GM23248 (cell line): ENCODE measurements at places on chromosomes 2 and 18.
A peak's percentile ranks its signal among the peaks of the same experiment; 100 is the strongest.

DNA sequence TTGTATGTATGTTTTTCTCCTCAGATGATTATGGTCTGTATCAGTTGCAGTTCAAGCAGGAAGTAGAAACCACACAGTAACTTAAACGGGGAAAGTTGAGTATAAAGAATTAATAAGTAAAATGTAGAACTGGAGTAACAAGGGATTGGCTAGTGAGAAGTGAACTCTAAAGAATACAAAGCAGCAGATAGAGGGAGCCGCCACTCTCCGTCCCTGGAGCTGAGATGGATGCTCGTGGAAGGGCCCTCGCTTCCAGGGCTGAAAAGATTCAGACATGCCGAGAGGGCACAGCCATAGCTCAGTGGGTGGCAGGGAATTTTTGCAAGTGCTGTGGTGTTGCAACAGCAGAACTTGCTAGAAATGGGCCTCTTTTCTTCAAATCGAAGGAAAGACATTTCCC, 155.8 kb downstream of the COL6A3 start:
- DNase-seq, result peak; percentile 16

GRCh38 chr18:6652098-6652497, 77.4 kb upstream of the ARHGAP28 start:
- DNase-seq, result no peak

DNA sequence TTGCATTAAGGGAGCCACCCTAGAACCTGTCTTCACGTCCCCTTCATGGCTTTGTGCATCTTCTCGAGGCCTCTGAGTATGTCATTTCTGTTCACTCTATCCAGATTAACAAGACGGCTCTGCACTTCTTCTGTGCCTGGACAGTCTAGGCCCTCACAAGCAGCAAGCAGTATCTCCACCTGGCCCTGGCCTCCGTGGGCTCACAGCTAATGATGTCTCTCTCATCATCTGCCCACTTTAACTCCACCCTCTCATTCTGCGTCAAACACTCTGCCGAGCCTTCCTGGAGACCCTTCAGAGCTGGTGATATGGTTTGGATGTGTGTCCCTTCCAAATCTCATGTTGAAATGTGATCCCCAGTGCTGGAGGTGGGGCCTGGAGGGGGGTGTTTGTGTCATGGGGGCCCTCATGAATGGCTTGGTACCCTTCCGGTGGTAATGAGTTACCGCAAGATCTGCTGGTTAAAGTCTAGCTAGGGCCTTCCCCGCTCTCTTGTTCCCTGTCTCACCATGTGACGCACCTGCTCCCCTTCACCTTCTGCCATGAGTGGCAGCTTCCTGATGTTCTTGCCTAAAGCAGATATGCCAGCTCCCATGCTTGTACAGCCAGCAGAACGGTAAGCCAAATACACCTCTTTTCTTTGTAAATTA, 132.5 kb upstream of the ID2 start:
- DNase-seq, result no peak

GRCh38 chr2:12803607-12804006, 86.9 kb downstream of the TRIB2 start:
- peak; percentile 44 for DNase-seq

DNA sequence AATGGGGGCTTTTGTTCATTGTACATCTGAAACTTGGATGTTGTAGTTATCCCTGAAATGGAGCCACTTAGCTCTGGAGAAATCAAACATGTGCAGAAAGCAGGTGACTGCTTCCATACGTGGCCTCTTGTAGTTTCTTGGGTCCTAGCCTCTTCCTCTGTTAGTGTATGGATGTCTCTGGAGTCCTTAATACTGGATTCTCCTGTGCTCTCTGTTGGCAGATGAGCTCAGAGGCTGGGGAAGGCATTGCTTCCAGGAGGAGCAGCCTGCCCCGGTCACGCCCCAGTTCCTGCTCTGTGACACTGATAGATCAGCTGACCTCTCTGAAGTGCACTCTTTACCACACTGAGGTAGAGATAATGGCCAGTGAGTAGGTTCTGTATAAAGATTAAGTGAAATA, 176.2 kb downstream of the LDLRAD4 start:
- DNase-seq, result no peak

- DNase-seq, result no peak
These were observed 61.2 kb upstream of the RAB27B start for GRCh38 chr18:54767098-54767497.

- no peak for DNase-seq
These were observed 140.7 kb downstream of the RND3 start for GRCh38 chr2:150346806-150347205.

GRCh38 chr2:189253836-189254235, 74.3 kb upstream of the COL5A2 start:
- DNase-seq, result peak; percentile 62

- DNase-seq, result no peak
These were observed 15.9 kb upstream of the POMC start for GRCh38 chr2:25184254-25184653.

DNA sequence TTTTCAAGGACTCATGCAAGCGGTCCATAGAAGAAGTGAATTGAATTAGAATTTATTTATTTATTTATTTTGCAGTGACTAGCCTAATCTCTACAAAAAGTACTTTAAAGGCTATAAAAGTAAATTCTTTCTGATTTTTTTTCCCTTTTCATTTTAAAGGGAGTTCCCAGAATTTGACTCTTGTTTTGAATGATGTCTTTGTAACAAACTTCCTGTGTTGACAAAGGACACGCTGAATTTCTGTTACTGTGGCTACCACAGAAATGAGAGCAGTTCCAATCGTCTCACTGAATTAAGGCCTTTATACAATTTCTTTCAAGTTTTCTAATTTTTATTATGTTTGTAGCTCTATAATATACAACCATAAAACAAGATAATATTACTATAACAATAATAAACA, 46.3 kb upstream of the LPIN2 start:
- DNase-seq, result no peak

- peak; percentile 40 for DNase-seq
These were observed 31.3 kb upstream of the MSTN start for GRCh38 chr2:190093793-190094192.

DNA sequence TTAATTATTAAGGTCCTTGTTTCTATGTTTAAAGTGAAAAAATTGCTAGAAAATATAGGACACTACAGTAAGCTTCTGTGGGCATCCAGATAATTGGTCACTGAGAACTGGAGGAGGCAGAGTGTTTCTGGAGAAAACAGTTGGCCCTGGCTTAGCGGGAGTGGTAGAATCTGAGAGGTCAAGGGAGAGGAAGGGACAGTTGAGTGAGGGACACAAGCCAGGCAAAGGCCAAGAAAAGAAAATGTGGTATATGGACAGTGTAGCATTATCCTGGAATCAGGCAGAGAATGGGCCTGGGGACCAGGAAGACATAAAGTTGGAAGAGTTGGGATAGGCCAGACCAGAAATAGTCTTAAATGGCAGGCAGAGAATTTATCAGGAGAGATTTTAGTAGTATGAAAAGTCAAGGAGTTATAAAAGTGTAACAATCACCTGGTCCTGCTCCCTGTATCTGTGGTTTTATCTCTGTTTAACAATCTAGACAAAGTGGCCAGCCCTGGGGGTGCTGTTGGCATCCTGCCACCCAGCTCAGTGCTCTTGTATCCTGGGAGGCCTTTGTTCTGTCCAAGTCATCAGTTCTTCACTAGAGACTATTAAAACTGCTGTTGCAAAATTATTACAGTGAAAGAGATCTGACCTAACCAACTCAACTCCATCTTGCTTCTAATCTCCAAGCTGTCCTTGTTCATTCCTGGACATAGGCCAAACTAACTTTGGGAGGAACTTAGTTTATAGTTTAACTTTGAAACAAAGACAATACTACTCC, 15.4 kb upstream of the MSGN1 start:
- no peak for DNase-seq

- peak; percentile 95 for DNase-seq
These were observed at the start of gene CRIM1 for GRCh38 chr2:36355151-36355889. Gene CRIM1, plus strand, starts transcription at chr2:36355778. Its CDS starts 515 bp downstream, at chr2:36356293.

DNA sequence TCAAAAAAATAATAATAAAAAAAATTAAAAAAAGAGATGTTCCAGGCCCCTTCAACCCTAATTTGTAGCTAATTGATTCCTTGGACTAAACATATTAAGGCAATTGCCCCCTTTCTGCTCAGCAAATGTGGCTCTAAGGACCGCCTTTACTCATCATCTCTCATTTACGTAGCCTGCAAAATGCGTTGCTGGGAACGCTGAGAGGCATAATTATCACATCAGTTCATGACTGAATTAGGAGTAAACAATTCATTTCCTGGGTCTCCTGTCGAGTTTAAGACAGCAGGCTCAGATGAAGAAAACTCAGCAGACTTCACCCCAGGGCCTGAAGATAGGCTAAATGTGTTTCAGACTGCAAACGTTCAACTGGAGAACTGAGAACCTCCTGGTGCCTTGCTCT, 413.5 kb downstream of the NBAS start:
- DNase-seq, result no peak

DNA sequence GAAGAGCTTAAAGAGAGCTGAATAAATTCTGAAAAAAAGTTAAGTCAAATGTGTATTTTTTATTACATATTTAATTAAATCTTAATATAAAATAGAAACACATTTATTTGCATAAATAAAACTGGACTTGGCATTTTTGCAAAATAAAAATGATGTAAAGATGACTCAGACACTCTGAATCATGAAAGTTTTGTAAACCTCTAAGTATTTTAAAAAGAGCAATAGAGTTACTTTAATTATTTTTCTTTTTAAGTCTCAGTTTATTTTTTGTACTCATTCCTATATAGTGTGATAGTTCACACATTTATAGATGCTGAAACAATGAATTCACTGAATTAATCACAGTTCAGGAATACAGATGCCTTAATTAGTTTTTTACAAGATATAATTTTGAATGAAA, 109.9 kb upstream of the DTNA start:
- peak; percentile 70 for DNase-seq

GRCh38 chr18:70058916-70059315, 111.2 kb upstream of the CD226 start:
- no peak for DNase-seq

GRCh38 chr2:30373881-30374302, 73.2 kb upstream of the LCLAT1 start:
- peak; percentile 91 for DNase-seq

- DNase-seq, result no peak
These were observed 704.7 kb upstream of the TMEFF2 start for GRCh38 chr2:192899466-192899865.

DNA sequence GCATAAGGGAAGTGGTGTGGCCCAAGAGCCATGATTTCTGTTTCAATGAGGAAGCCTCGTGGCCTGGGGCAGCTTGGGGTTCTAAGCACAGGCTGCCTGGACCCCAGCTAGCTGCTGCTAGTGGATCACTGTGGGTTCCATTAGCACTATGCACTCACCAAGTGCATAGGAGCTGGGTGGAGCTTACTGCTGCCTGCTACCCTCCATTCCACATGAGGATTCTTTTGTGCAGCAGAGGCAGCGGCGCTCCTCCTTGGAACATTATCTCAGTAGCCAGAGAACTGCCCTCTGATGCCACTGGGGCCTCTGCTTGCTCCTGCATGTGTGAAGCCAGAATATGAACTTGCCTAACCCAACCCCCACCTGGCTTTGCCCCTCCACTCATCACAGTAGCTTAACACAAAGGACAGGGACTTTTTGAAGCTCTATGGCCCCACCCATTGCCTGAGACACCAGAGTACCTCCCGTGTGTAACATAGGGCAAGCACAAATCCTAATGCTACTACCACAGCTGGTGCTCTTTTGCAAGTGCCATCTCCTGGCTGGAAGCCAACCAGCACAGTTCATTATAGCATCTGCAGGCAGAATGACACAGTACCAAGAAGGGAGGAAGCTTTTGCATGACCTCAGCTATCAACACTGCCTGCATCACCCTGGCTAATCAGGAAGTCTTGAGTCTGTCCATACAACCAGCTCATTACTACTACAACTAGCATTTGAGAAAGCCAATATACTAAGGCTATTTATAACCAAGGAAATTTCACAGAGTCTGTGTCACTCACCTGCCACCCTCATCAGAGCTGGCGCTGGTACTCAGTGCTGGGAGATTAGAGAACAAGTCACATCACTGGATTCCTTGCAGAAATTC, 297.0 kb upstream of the GULP1 start:
- DNase-seq, result peak; percentile 47

- DNase-seq, result peak; percentile 73
These were observed 156.1 kb downstream of the TPGS2 start for GRCh38 chr18:36672437-36673344.

- DNase-seq, result no peak
These were observed 68.4 kb upstream of the ALPP start for GRCh38 chr2:232310121-232310520.

DNA sequence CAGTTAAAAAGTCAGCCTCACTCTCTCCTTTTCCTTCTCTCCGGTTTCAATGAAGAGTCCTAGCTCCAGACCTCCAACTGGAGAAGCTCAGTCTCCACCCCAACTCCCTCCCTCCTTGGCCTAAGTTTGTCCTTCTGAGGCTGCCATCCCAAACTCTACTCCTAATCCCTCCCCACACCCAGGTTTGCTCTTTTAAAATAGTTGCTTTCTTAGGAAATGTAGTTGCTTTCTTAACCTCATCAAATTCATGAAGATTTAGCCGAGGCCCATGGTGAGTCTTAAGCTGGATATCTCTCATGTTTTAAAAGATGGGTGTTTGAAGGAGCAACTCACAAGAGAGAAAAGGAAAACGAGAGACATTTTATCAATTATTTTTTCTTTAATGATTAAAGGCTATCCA, 937 bp upstream of the LANCL1 start:
- peak; percentile 65 for DNase-seq

DNA sequence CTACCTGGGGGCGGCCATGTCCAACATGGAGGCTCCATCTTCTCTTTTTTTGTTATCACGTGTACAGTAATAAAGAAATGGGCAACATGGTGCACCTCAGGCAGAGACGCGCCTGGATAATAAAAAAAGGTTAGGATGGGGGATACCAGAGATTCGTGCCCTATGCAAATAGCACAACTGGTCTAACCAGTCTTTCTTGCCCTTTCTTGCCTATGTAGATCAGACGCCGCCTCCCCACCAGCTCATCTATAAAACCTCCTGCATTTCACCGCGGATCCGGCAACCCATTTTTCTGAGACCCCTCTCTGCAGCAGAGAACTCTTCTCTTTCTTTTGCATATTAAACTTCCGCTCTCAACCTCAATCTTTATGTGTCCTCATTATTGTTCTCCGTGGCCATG, 68.7 kb downstream of the MYL12B start:
- no peak for DNase-seq

DNA sequence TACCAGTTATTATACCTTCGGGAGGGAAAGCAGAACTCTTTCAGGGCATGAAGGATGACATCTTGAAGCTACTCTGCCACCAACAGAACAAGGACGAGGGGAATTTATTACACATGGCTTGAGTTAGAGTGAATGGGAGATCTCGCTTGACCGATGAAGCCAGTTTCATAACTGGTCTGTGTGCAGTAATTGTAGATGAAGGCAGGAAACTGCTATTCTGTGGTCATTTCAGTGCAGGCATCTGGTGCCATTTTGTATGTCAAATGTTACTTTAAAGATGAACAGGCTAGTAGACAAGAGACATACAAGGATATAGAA, 20.5 kb downstream of the GREB1 start:
- DNase-seq, result no peak

GRCh38 chr2:20333738-20334137, 16.9 kb downstream of the PUM2 start:
- DNase-seq, result no peak

DNA sequence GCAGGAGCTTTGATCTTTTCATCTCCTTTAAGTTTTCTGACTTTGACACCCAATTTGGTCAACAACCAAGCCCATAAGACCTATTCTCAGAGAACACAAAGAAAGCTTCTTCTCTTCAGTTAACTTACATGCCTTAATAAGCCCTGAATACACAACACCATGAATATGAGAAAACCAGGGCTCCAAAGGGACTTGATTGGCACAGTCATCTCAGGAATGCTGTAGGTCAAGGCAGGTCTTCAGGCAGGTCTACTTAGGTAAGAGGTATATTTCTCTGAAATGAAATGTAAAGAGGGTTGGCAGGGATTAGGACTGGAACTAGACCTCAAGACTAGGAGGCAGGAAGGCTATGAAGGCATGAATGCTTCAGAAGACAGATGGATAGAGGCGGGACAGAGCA, 24.4 kb upstream of the EIF2AK3 start:
- DNase-seq, result no peak
